ENCODE measurements at places on chromosomes 6 and 20. TPM values are rescaled to one million over a fixed set of nuclear protein-coding genes. Genes with fewer than 3 reads are reported as not detected.

Gene ID1
- total RNA-seq: 347 TPM

Gene FAM83C
- total RNA-seq: not detected

DNA sequence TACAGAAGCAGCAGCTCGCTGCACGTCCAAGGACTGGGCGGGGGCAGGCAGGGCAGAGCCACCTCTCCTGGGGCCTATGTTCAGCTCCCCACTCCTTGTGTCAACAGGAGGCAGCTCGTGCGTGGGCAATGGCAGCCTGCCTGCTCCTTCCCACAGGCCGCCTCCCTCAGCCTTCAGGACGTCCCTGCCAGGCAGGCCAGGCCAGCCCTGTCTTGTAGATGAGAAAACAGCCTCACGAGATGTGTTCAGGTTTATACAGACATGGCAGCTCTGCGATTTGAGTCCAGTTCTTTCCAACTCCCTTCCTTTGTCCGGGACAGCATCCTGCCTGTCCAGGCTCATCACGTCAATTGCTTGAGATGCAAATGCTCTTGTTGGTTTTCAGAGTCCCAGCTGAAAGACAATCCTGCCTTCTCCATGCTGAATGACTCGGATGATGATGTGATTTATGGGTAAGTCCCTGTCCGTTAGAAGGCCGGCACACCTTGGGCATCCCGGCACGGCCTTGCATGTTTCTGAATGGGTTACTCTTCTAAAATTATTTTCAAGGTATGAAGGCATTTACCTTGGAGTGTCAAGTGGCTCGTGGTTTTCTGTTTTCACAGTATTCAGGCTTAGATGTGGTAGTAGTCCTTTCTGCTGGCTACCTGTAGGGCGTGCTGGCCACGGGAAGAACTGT, 13.5 kb downstream of the DYNLT1 start:
- DNase-seq: no peak

GRCh38 chr6:28311139-28311823, 24.7 kb downstream of the ZSCAN31 start:
- DNase-seq: no peak

DNA sequence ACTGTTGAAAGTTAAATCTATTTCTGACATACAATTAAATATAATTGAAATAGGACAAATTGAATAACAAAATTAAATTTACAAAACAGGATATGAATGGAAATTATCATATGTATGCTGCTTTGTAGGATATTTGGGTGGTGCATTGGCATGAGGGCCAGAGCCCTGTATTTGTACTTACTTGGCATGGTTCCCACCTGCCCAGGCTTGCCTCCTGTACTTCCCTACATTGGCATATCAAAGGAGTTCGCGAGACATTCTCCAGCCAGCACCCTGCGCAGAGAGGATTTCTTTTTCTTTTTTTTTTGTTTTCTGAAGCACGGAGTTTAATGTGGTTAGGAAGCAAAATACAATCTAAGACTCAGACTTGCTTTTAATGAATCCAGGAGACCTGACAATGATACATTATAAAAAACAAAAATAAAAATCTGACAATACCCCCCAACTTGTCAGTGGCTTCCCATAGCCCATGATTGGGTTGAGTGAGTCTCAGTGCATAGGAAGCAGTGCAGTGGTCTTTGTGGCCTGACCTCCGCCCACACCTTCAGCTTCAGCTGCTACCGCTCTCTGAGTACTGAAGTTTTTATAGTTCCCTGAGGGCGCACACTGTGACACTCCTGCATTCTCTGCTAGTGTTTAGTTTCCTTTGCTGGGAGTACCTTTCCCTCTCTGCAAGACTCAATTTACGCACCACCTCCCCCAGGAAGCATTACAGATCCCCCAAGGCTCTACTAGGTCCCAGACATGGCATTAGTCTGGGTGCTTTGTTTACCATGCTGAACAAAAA, 440.8 kb downstream of the UTRN start:
- no peak for DNase-seq

DNA sequence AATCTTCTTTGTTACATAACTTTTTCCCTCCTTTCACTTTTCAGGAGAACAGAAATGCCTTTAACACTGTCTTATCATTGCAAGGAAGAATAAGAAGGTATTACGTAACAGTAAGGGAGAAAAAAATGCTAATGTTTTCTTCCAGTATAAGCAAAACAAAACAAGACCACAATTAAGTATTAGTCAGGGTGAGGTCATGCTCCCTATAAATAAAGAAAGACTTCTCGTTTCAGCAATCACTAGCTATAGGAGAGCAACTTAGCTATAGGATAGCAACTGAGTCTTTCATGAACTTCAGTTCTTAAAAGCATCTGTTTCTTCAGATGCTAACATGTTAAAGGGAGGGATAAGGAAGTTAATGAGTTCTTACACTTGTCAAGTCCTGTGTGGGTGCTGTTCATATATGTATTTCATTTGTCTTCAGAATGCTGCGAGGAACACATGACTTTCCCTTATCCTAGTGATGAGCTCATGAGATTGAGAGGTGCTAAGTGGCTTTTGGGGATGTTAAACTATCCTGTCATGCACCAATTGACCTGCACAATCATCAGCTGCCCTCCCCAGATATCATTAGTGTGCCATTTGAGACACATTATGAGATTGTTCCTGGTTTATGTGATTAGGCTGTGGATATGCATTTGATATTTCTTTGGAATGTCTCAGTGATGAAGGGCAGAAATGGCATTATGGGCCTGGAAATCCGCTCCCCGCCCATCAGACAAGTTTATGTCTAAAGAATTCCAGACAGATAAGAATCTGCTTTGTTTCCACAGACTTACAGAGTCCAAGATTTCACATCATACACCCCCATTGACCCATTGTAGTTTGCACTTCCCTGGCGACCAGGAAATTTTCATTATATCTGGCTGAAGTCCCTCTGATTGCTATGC, 37.5 kb downstream of the LAMA4 start:
- DNase-seq: peak; percentile 10

DNA sequence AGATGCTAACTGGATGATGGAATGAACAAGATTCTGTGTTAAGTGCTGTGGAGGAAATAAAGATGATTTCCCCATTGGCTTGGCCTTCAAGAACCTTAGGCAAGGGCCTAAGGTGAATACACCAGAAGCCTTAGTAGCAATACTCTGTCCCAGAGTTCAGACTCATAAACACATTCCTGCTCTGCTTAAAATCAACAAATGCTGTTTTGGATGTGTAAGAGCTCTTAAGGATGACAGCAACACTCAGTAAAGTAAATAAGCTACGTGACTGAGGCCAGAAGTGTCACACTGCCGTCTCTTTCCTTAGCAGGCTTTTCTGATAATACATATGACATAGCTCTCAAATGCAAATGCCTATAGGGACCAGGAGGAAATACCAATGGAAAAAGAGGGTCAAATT, 90.6 kb downstream of the EYA2 start:
- DNase-seq: no peak

GRCh38 chr20:39829661-39830060, 859.4 kb downstream of the MAFB start:
- DNase-seq: no peak

DNA sequence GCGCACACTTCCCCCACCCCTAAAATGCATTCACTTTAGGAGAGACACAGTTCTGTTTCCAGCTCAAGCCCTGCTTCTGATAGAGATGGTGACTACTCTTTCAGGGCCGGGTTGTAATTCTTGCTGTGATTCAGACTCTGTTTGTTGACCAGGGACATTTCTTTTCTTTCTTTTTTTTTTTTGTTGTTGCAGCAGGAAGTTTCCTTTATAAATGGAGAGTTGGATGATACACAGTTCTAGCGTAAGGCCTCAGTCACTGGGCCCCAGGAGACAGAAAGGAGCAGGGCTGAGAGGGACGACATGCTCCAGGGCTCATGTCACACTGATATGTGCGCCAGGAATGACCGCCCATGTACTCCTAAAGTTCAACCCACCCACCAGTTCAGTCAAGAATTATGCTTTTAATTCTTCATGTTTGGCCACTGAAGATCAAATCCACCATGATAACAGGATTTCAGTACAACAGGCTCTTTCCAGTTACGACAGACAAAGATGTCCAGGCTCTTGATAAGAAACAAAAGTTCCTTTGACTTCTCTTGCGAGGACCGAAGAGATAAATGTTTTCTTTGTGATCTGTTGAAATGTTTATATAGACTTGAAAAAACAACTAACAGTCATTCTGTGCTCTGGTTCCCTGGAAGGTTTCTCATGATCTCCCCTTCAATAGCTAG, 142.5 kb downstream of the CD164 start:
- DNase-seq: no peak

Data from Calu3 (cell line).